ENCODE measurements at places on chromosomes 4 and X.

- DNase-seq: no peak
- peaks cover 26% of the 10 kb centered on the region for H3K27me3 ChIP-seq
- H3K36me3 ChIP-seq: no peaks in the 10 kb centered on the region
- no peak overlapping the region for H3K4me3 ChIP-seq
- H3K27ac ChIP-seq: no peak overlapping the region
Measured at GRCh38 chrX:20361081-20361889, 94.6 kb upstream of the RPS6KA3 start.

DNA sequence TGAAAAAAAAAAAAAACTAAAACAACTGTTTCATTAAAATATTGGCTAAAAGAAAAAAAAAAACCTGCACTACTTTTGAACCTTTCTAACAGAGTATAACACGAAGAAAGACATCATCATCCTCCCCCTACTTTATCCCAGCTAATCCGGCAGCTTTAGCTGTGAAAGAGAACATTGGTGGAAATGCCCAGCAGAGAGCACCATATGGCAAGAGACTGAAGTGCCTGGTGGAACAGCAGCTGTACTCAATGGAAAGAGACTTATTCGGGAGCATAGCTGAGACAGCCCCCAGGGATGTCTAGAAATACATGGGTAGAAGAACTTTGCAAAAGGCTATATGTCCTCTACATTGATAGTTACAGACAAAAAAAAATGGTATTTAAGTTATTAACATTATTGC lies 30.3 kb downstream of the STPG2 start:
- H3K27me3 ChIP-seq: no peaks in the 10 kb centered on the region
- no peak overlapping the region for H3K27ac ChIP-seq
- H3K36me3 ChIP-seq: no peaks in the 10 kb centered on the region
- DNase-seq: no peak
- no peaks in the 10 kb centered on the region for H3K4me1 ChIP-seq
- H3K4me3 ChIP-seq: no peak overlapping the region

- H3K27ac ChIP-seq: no peak overlapping the region
- no peak for DNase-seq
- no peaks in the 10 kb centered on the region for H3K27me3 ChIP-seq
Measured at GRCh38 chr4:78292856-78293255, 235.7 kb downstream of the FRAS1 start.

DNA sequence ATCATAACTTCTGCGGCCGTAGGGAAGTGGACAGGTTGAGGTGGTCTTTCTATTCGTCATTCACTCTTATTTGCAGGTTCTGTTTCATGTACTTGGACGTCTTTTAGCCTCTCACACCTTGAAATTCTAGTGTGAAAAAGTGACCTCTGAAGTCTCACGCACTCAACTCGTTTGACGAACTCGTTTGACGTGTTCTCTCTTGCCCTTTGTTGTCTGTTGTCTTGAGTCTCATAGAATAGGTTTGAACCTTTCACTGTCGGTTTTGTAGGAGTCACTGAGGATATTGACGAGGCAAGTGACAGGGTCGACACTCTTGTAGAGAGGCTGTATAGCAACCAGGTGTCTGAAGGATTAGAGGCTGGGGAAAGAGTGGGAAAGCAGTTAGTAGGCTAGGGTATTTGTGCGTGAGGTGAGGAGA lies 1.1 kb upstream of the PGRMC2 start:
- peak overlapping the region; percentile 83 for H3K4me3 ChIP-seq
- peak overlapping the region; percentile 95 for H3K27ac ChIP-seq
- no peak for DNase-seq
- no peaks in the 10 kb centered on the region for H3K27me3 ChIP-seq
